Omental fat pad (tissue), 4 donors: ENCODE measurements at places on chromosomes 13 and 19. TPM values are rescaled to one million over a fixed set of nuclear protein-coding genes. Genes with fewer than 3 reads are reported as not detected.

DNA sequence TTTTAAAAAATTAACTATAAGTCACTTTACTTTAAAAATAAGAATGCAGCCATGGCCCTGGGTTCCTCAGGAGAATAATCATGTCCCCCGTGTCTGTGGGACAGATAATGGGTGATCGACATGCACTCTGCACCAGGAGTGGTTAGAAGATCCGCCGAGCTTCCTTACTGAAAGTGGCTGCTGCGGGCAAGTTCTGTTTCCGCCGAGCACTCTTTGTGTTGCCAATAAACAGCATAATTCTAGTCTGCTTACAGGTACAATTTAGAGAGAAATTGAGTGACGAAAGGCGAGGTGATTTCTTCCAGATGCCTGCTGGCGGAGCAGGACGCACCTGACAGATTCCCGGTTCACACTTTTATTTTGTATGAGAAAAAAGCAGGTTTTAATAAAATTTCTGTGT lies 139.0 kb downstream of the SOX1 start:
- no peak for DNase-seq

DNA sequence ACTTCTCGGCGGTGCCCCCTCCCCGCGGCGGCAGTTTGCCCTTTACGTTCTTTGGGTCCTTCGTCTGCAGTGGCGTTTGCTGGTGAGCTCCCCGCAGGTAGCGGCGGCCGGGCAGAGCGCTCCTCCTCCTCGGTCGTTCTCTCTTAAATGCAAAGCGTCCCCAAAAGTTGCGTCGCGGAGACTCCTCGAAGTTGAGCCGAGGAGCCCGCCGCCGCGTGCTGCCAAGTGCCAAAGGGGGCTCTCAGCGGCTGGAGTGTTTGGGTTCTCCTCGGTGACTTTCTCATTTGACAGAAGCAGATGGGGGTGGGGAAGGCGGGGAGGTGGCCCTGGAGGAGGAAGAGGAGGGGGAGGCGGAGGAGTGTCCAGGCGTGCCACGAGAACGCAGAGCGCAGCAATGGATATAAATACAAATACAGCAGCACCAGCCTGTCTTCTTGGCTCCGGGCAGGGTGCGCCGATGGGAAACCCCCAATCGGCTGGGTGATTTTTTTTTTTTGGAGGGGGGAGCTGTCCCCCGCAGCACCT lies at the start of gene SOX21:
SOX21 (minus strand) TSS at position 259 of the 525 bp plus-strand sequence. CDS start 496 bp downstream, outside the sequence.
- DNase-seq, result no peak

- no peak for DNase-seq
These were observed 47.6 kb upstream of the CNMD start for GRCh38 chr13:52787235-52787634.

DNA sequence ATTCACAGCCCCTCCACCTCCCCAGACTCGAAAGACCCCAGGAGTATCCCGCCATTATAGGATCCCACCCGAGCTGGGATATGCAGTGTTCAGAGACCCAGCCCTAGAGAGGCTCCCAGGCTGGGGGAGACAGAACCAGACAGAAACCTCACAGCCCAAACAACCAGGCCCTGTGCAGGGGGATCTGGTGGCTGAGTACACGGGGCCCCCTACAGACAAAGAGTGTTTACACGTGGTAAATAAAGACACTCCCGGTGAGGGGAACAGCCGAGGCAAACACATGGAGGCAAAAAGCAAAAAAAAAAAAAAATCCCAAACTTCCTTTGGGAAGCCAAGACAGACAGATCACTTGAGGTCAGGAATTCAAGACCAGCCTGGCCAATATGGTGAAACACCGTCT lies 25.1 kb downstream of the TINCR start:
- no peak for DNase-seq

GRCh38 chr13:31441800-31442510 lies 242.2 kb downstream of the B3GLCT start:
- DNase-seq, result no peak

- no peak for DNase-seq
These were observed at the start of gene MBOAT7 for GRCh38 chr19:54189145-54189734. Gene MBOAT7 (minus strand): TSS chr19:54189580. CDS start chr19:54188508, 1,072 bp downstream.

- no peak for DNase-seq
These were observed 13.4 kb downstream of the ZNF20 start for GRCh38 chr19:12126707-12127106.

DNA sequence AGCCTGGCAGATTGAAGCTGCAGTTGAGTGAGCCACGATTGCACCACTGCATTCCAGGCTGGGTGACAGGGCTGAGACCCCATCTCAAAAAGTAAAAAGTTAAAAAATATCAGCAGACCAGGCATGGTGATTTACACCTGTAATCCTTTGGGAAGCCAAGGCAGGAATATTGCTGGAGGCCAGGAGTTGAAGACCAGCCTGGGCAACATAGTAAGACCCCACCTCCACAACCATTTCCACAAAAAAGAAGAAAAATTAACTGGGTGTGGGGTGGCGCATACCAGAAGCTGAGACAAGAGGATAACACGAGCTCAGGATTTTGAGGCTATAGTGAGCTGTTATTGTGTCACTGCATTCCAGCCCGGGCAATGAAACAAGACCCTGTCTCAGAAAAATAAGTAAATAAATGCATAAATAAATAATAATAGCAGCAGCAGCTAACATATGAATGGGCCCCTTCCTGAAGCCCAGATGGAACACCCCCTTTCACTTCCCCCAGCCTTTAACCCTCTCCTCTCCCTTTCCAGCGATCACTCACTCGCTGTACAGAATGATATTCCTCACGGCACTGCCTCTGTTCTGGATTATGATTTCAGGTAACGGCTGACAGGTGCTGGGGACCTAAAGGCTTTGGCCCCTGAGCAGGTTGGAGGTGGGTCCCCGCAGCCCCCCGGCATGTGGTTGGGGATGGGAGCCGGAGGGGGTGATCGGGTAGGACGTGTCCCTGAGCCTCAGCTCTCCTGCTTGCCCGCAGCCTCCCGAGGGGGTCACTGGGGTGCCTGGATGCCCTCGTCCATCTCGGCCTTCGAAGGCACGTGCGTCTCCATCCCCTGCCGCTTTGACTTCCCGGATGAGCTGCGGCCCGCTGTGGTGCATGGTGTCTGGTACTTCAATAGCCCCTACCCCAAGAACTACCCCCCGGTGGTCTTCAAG lies 3.2 kb downstream of the MAG start:
- no peak for DNase-seq

DNA sequence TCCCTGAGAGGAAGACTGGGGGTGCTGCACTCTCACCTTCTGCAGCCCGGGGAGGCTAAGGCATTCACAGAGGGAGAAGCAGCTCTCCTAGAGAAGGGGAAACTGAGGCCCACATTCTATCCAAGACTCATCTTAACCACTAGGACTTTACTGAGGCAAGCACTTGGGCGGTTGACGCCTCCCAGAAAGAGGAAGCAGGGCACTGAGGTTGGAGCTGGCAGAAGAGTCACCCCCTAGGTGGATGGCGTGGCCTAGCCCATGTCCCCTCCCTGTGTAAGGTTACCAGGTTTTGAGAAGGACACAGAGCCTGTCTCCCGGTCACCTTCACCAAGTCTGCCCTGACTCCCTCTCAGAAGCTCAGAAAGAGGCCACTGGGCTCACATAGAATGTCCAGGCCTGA lies 2.7 kb downstream of the S1PR2 start:
- no peak for DNase-seq

- no peak for DNase-seq
These were observed 9.9 kb downstream of the PTH2 start for GRCh38 chr19:49413348-49413747.

DNA sequence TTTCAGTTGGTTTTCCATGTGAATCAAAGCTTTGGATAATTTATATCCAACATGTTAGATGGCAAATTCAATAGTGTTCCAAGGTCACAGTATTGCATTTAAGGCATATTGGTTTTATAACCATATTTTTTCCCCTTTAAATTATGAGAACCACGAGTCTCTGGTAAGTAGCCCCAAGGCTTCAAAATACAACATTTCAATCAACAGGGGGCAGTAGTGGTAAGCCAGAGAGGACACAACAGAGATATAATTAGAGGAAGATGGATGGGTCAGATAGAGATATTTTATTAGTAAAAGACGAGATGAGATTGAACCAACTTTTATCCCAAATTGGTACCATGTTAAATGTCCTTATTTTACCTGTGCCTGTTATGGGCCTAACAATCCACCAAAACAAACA lies 53.1 kb downstream of the KL start:
- DNase-seq, result no peak

GRCh38 chr13:35285677-35286076 lies 190.8 kb downstream of the MAB21L1 start:
- DNase-seq, result no peak

DNA sequence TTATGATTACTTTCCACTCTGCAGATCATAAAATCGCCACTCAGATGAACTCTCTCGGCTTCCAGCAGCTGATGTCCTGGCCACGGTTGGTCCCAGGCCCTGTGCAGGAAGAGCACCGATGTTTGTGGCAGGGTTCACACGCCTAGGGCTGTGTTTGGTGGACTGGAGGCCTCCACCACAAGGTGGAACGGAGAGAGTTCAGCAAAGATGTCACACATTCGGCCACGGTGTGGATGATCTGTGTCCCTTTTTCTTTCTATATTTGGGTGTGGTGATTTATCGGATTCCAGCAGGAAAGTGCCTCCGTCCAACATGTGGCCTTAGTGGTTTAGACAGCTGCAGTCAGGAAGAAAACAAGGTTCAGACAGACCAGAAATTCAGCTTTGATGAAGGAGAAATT lies 521 bp upstream of the SHISA2 start:
- no peak for DNase-seq

- no peak for DNase-seq
These were observed 8.6 kb downstream of the PTBP1 start for GRCh38 chr19:805600-806550.

GRCh38 chr19:35228177-35228930 lies at the start of gene FAM187B:
Gene FAM187B (minus strand): TSS chr19:35228739. CDS start chr19:35228680, 59 bp downstream.
- no peak for DNase-seq

GRCh38 chr19:813219-814151 lies 8.3 kb downstream of the PLPPR3 start:
- no peak for DNase-seq

GRCh38 chr19:21127001-21127400 lies 14.8 kb upstream of the ZNF431 start:
- DNase-seq, result no peak

- no peak for DNase-seq
These were observed 12.7 kb downstream of the NPAS1 start for GRCh38 chr19:47032171-47032811.

DNA sequence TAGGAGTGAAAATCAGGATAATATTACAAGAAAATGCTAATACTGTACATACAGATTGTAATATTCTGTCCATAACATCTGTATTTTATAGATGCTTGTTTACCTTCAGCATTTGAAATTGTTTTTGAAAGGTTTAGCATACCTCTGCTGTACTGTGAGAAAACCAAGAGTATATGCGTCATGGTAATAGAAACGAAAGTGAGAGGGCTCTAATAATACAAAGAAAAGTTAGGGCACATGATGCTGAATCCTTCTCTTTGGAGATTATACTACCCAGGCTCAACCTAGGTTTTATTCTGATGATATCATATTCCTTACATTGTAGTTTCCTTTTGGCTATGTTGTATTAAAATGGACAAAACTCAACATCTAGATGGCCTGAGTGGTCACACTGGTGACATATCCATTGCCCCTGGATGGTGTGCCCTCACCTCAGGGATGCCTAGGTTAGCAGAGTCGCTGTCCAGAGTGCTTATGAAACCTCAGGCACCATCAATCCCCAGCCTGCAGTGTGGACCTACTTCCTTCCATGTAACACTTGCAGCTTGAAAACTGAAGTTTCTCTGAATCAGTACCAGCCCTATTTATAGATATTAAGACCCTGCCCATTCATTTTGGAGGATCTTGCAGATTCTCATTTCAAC lies 253.7 kb downstream of the KCTD12 start:
- DNase-seq, result no peak

- DNase-seq, result peak; percentile 90
These were observed at the start of gene LNX2 for GRCh38 chr13:27620377-27621115. Gene LNX2 (minus strand): TSS chr13:27620529. CDS start chr13:27581703, 38,826 bp downstream.

GRCh38 chr19:17112700-17113099 lies 37.1 kb downstream of the MYO9B start:
- DNase-seq, result no peak

- no peak for DNase-seq
These were observed 3.4 kb upstream of the CYP4F11 start for GRCh38 chr19:15937771-15938170.

GRCh38 chr13:24348797-24349515 lies 39.6 kb downstream of the C1QTNF9 start:
- DNase-seq, result no peak

DNA sequence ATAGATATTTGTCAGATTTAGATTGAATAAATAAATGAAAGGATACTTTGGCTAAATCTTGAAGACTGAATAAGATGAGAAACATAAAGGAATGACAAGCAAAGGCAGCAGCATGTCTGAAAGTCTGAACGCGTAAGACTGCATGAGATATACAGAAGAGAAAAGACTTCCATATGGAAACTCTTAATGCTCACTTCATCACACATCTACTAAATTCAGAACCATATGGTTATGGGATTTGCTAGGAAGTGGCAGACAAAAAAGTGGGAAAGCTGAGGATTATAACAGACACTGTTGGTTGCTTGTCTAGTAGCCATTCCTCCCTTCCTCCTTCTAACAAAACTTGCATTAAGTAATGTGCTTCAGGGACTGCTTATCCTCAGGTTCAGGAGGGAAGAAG lies 446.7 kb downstream of the KCTD12 start:
- DNase-seq, result no peak

The ZNF486 gene
- total RNA-seq, result 4.1 TPM

The CGB2 gene
- not detected for total RNA-seq

The ZNF471 gene
- 1.9 TPM for total RNA-seq

The ZNF493 gene
- 50.9 TPM for total RNA-seq

The RPS19 gene
- total RNA-seq, result 559 TPM

The MEDAG gene
- total RNA-seq, result 497 TPM

The CLDN10 gene
- not detected for total RNA-seq

The SIGLEC12 gene
- not detected for total RNA-seq

The TNFSF13B gene
- total RNA-seq, result 8.2 TPM

The SHD gene
- total RNA-seq, result not detected

The SIGLEC9 gene
- total RNA-seq, result 3.5 TPM

The HCN2 gene
- total RNA-seq, result not detected

The PRTN3 gene
- not detected for total RNA-seq

The MAN2B1 gene
- 104 TPM for total RNA-seq

The ZFP82 gene
- 5.6 TPM for total RNA-seq

The GFY gene
- not detected for total RNA-seq

The TSHZ3 gene
- 10.6 TPM for total RNA-seq

The TMEM190 gene
- total RNA-seq, result not detected

The SYNE4 gene
- total RNA-seq, result 0.50 TPM
